ENCODE measurements at places on chromosomes 2 and 18.

- no peak for DNase-seq
Measured at GRCh38 chr2:222523783-222524544, 99.6 kb downstream of the SGPP2 start.

DNA sequence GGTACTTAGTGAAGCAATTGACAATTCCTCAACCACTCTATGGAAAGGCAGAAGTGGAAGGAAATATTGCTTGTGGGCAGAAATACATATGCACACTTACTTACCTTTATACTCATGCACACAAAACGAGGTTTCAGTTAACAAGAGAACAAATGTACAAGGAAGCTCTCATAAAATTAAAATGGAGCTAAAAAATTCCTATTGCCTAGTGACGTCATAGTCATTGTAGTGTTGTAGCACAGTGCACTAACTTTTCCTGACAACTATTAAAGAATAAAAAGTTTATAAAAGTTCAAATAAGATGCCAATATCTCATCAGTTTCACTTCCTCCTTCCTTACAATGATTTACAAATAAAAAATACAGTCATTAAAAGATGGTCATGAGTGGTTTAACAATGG is 1161.9 kb upstream of the NRXN1 start:
- DNase-seq: no peak

- DNase-seq: no peak
Measured at GRCh38 chr2:232492236-232492848, 4.7 kb upstream of the ECEL1 start.

GRCh38 chr18:25299426-25300300 is 52.3 kb downstream of the ZNF521 start:
- DNase-seq: no peak

- DNase-seq: no peak
Measured at GRCh38 chr18:45783097-45784075, 42.1 kb upstream of the SIGLEC15 start.

- DNase-seq: no peak
Measured at GRCh38 chr2:184402381-184402780, 195.9 kb upstream of the ZNF804A start.

DNA sequence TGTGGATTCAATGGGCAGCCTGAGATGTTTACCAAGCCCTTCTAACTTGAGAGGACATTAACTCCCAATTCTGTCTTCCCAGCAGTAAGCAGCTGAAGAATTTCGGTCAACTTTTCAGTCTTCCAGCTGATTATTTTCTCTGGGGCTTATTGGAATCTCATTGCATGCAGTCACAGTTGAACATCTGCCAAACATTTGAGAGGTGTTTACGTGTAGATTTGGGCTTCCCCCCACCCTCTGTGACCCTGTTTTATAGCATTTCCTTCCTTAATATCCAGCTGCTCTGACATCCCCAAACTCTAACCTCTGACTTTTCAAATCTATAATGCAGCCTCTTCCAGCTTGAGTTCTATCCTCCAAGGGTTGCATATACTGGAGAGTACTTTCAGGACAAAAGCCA is 16.5 kb upstream of the VIT start:
- DNase-seq: no peak

DNA sequence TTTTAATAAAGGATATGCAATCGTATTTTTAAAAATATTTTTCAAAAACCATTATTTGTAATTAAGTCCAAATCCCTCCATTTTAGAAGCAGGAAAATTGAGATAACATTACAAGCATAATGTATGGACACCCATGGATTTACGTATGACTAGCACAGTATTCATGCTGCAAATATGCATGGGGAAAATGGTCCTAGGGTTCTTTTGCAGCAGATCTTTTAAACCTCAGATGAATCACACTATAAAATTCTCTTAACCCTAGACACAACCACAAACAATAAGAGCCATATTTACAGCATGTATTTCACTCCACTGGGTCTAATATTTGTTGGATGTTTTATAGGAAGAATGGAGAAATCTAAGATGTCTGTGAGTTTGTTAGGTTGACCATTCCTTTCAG is 453.4 kb downstream of the TGIF1 start:
- no peak for DNase-seq

GRCh38 chr2:54725343-54726099 is 2.1 kb downstream of the EML6 start:
- DNase-seq: no peak

DNA sequence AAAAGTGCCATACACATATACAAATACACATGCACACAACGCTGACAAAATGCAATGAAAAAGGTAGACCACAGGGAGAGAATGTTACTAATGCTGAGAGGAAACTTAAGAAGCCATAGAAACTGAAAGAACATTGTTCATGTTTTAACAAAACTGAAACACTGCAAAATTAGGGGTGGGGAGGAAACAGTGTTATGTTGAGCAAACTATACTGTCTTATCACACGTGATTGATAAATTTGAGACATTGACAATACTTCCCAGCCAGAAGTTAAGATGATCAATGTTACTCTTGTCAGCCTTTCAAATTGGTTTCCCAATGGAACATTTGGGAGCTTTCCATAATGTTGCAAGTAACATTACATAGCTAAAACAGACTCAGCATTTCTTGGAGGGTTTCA is 165.5 kb downstream of the L3MBTL4 start:
- no peak for DNase-seq
